ENCODE measurements at places on chromosomes 5 and 9. TPM values are rescaled to one million over a fixed set of nuclear protein-coding genes. Genes with fewer than 3 reads are reported as not detected.

LEAP2 gene
- 0.68 TPM for total RNA-seq

ARL14EPL gene
- not detected for total RNA-seq

PTGDS gene
- 18.4 TPM for total RNA-seq

DNA sequence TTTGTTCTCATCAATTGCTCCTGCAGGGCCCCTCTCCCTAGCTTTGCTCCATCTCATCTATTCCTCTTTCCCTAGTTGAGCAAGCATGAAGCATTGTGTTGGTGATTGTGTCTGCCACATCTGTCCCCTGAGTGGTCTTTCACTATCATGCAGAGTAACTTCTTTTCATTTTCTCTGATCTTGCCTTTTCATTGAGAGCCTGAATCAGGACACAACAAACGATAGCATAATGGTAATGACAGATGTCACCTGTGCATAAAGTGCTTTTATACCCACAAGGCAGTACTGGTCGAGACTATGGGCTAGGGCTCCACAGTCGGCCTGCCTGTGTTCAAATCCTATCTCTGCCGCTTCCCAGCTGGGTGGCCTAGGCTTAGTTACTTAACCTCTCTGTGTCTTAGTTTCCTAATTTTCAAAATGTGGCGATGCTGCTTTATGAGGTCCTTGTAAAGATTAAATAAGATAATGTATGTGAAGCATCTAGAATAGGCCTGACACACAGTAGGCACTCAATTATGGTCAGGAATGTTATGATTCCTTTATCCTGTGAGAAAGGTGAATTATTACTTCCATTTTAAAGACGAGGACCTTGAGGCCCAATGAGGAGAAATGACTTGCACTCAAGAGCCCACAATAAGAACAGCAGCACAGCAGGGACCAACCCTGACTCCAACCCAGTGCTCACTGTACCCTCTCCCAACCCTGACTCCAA, 137.1 kb upstream of the ZNF618 start:
- ATAC-seq: no peak

BARHL1 gene
- not detected for total RNA-seq
